ENCODE measurements at places on chromosomes 7 and 10.

- no peak for DNase-seq
Observed at GRCh38 chr7:1779445-1779844, 109.4 kb downstream of the ELFN1 start.

- no peak for DNase-seq
Observed at GRCh38 chr10:21449288-21449966, 76.1 kb downstream of the SKIDA1 start.

DNA sequence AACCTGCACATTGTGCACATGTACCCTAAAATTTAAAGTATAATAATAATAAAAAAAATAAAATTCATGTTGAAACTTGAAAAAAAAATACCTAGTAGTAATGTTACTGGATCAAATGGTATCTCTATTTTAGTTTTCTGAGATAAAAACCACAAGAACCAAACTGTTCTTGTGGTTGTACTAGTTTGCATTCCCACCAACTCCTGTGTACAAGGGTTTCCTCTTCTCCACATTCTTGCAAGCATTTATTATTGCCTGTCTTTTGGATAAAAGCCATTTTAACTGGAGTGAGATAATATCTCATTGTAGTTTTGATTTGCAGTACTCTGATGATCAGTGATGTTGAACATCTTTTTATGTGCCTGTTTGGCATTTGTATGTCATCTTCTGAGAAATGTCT, 177.7 kb downstream of the KIF20B start:
- DNase-seq = no peak

- no peak for DNase-seq
Observed at GRCh38 chr10:123913688-123914268, 22.2 kb upstream of the CPXM2 start.

DNA sequence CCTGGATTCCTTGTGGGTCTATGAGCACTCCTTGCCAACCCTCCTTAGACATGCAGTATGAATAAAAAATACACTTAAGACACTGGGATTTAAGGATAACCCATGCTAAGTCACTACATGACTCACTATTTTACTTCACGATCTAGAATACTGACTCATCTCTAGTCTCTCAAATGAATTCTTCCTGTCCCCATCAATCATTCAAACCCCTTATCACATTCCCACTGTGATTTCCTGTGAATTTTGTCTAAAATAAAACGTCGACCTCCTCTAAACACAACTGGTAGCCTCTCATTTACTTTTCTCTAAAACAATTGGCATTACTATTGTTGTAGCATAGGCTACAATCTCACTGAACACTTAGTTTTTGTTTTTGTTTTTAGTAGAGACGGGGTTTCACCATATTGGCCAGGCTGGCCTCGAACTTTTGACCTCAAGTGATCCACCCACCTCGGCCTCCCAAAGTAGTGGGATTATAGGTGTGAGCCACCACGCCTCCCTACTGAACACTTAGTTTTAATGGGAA, 3.9 kb upstream of the IQUB start:
- DNase-seq = no peak

DNA sequence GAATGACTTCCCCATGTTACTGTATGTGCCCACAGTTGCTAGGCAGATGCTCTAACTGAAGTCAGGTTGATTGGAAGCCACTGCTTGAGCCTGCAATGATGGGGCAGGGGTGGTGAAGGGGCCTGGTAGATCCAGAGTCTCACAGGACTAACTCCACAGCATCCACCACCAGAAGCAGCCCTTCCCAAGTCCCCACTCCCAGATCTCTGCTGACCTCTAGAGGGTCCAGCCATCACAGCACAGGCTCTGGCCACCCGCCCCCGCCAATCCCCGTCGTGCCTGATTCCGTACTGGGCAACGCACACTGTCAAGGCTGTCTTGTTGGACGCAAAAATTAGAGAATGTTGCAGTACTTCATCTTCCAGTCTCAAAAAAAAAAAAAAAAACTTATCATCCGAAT, 136.8 kb upstream of the PDE1C start:
- DNase-seq = no peak

- DNase-seq = no peak
Observed at GRCh38 chr7:100863406-100863950, 3.7 kb upstream of the TRIP6 start.

DNA sequence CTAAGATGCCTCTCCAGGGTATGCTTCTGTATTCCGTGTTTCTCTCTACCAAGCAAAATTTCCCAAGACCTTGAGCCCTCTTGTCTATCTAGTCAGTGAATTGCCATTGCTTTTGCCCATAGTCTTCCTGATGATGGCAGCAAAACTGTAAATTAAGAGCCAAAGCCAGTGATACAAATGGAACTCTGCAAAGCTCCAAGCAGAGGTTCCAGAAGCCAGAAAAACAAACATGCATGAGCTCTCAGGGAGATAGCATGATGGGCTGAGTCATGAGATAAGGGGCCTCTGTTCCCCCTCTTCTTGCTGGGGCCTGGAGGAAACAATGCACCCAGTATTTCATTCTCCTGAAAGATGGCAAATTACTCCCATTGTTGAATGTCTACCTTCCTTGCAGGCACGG, 24.7 kb downstream of the LSMEM1 start:
- DNase-seq = no peak

DNA sequence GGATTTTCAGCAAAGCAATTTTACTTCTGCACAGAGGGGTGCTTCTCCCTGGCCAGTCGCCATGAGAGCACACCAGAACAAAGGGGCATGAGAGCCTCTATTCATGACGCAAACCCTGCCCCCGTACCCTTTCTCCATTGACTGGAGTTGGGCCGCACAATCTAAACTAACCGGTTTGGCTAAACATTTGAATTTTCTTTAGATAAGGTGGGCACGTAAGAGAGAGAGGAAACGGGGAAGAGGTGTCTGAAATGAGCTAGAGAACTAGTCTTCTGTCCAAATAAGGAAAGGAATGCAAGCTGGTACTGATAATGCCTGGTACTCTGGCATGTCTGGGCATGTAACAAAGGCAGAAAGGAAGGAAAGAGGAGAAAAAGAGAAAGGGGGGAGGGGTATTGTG, 13.2 kb upstream of the SCIN start:
- no peak for DNase-seq

DNA sequence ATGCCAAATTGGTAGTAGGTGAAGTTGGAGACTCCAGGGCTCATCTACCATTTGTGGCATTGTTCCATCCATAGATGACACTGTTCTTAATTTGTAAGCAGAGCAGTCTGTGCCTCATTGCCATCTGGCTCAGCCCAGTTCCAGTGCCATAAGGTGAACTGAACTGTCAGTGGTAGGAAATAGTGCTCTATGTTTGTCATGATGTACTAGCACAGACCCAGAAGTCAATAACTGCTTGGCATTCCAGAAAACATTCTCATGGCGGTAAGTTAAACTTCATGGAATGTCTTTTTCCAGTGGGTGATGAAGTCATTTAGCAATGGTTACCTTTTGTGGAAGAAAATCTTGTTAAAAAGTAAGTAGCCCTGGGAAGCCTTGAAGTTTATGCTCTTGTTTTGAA, 302.7 kb downstream of the SUGCT start:
- no peak for DNase-seq

DNA sequence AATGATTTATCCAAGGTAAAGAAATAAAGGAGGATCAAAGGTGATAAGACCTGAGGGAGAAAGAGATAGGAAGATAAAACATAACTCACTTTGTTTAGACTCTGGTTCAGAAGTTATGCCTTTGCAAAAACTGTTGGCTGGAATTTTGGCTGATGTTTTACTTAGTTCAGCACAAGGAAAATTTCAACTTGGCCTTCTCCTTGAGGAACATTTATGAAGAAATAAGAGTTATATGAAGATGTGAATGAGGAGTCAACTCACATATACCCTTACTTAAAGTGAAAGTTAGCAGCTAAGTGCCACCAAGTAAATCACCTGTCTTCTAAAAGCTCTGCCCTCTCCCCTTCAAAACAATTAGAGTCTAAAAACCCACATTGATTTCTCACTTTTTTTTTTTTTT, 39.7 kb upstream of the COL1A2 start:
- DNase-seq = no peak
